Pancreas (tissue), 10 donors: ENCODE measurements at places on chromosomes 4 and X. TPM values are rescaled to one million over a fixed set of nuclear protein-coding genes. Genes with fewer than 3 reads are reported as not detected.

- DNase-seq, result no peak
These were observed 1.3 kb downstream of the MSX1 start for GRCh38 chr4:4860600-4861389.

GRCh38 chr4:83536362-83537272 is 709 bp downstream of the GPAT3 start:
- DNase-seq, result peak; percentile 70

- no peak for DNase-seq
These were observed 50.0 kb upstream of the FAM9C start for GRCh38 chrX:13094374-13094773.

- no peak for DNase-seq
These were observed 321.3 kb downstream of the ADGRL3 start for GRCh38 chr4:61521451-61521850.

GRCh38 chrX:47749185-47749967 is 87.3 kb upstream of the ZNF81 start:
- no peak for DNase-seq

- peak; percentile 74 for DNase-seq
These were observed 550 bp downstream of the ADGRA3 start for GRCh38 chr4:22515145-22515887.

DNA sequence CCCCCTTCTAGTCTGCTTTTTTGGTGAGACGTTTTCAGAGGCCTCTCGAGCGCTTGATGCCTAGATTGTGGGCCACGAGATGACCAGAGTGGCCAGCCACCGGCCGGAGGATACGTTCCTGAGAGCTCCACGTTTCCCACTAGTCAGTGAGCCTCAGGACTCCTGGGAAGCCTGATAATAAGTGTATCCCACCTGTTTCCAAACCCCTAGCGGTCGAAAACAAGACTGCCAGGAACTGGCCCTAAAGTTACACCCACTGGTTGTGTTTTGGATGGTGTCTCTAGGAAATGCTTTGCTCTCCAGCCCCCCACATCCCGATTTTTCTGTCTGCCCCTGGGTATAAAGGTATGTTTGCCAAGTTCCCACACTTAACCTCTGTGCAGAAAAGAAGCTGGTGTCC is 4.6 kb upstream of the RS1 start:
- DNase-seq, result no peak

The CXCL9 gene
- 0.21 TPM for polyA plus RNA-seq

GRCh38 chr4:6277139-6277802 is 7.6 kb downstream of the WFS1 start:
- DNase-seq, result no peak

The AFM gene
- polyA plus RNA-seq, result 0.30 TPM

- DNase-seq, result no peak
These were observed 1.5 kb downstream of the ING2 start for GRCh38 chr4:183506389-183506735.

- no peak for DNase-seq
These were observed 252.0 kb upstream of the PPARGC1A start for GRCh38 chr4:24141836-24142235.

The XPNPEP2 gene
- polyA plus RNA-seq, result 0.27 TPM

GRCh38 chrX:151722241-151722846 is 6.5 kb downstream of the FATE1 start:
- no peak for DNase-seq

The MAGEB2 gene
- not detected for polyA plus RNA-seq

The KLHL13 gene
- polyA plus RNA-seq, result 1.1 TPM

The HMX1 gene
- polyA plus RNA-seq, result not detected

GRCh38 chr4:17557880-17558279 is 19.1 kb upstream of the LAP3 start:
- DNase-seq, result no peak

DNA sequence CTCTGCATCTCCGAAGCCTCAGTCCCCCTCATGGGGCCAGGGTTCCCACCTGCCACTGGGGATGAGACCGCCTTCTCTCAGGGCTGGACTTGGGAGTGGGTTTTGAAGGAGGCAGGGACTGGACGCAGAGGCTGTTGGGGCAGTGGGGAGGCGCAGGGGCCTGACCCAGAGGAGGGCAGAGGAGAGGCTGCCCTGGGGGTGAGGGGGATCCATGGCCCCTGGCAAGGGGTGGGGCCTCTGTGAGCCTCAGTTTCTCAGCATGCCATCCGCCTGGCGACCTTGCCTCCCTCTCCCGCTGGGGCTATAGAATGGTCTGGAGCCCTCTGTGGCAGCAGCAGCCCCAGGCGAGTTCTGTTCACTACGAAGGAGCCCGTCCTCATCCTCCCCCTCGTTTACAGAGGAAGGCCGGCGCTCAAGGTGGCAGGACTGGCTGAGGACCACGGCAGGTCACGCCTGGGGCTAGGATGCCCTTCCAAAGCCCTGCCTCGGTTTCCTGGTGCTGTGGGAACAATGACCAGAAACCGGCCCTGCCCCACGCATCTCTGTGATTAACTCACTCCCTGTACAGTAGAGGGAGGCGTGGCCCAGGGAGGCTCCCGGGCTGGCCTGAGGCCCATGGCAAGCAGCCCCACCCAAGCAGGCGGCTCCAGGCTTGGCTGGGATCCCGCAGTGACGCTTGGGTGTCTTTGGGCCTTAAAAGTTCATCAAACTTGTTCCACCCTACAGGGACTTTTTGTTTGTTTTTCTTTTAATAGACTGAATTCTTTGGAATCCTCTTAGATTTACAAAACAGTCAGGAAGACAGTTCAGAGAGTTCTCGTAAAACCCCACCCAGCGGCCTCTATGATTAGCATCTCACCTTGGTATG is 16.0 kb upstream of the SH3TC1 start:
- peak; percentile 66 for DNase-seq

The LNX1 gene
- polyA plus RNA-seq, result 9.5 TPM

The STK32B gene
- 6.6 TPM for polyA plus RNA-seq

- no peak for DNase-seq
These were observed 2020.8 kb upstream of the ADGRL3 start for GRCh38 chr4:59179372-59179771.

- DNase-seq, result no peak
These were observed 69.1 kb downstream of the TET2 start for GRCh38 chr4:105215609-105216313.

The TRAPPC11 gene
- 12.1 TPM for polyA plus RNA-seq

The C4orf50 gene
- polyA plus RNA-seq, result 0.08 TPM

The SEL1L3 gene
- 18.4 TPM for polyA plus RNA-seq

- DNase-seq, result no peak
These were observed 231.5 kb downstream of the MAML3 start for GRCh38 chr4:139922406-139923024.

- no peak for DNase-seq
These were observed 7.7 kb upstream of the RAP1GDS1 start for GRCh38 chr4:98253499-98253898.

GRCh38 chrX:44314808-44315207 is 28.7 kb downstream of the EFHC2 start:
- DNase-seq, result no peak

The ABLIM2 gene
- polyA plus RNA-seq, result 6.1 TPM

The TEX13C gene
- polyA plus RNA-seq, result not detected
